ENCODE measurements at places on chromosomes 16 and 17.

DNA sequence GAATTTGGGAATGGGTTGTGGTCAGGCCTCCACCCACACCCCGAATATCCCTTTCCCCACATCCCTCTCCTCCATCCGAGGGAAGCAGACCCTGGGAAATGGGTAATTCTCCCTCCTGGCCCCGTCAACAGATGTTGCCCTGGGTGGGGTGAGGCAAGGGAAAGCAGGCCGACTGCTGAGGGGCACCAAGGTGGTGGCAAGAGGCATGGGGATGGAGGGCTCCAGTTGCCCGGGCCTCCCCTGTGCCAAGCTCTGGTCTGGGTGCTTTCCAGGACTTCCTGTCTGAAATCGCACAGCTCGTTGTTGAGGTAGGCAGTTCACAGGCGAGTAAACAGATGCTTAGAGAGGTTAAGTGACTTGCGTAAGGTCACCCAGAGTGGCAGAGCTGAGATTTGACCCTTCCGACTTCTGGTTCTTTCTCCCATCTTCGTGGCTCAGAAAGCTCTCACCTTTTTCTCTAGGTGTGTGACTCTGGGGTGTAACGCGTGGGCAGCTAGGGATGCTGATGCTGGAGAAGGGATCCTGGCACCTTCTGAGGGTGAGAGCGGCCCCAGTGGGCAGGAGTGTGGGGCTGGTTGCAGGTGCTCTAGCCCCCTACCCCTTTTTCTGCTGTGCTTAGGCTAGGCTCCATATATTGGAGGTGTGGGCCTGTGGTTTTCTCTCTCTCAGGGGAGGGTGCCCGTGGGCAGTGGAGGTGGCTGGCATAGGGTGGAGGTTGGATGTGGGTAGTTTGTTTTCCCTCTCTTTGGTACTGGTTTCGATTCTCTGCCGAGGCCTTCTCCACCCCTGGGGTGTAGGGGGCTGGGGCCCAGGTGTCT, 17.2 kb downstream of the RARA start:
- no peak for DNase-seq

- DNase-seq, result no peak
These were observed 30.9 kb upstream of the ZC3H18 start for GRCh38 chr16:88539261-88539651.

DNA sequence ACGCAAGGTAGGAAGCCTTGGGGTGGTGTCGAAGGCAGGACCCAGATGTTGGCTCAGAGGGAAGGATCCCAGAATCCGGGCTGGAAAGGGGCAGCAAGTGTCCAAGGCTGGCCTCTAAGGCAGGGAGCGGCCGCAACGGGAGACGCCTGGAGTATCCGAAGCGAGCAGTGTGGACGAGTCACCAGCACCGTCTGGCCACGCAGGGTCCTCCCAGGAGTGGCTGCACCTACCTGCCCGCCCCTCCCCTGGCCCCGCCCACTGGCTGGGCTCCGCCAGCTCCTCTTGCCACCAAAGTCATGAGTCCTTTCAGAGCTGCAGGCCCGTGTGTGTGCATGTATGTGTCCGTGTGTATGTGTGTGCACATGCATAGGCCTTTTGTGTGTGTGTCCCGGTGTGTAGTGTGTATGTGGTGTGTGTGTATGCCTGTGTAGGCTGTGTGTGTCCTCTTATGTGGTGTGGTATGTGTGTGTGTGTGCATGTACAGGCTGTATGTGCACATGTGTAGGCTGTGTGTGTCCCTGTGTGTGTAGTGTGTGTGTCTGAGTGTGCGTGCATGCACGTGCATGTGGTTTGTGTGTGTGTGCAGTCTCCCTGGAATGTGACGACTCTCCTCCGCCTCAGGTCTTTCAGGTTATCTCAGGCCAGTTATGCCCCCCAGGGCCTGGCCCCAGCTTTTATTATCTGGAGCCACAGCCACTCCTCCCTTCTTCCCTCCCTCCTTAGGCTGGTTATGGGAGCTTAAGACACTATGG, at the start of gene PRSS8:
Gene PRSS8, minus strand, starts transcription at position 193 of the 752 bp plus-strand sequence. CDS start 229 bp downstream, outside the sequence.
- no peak for DNase-seq

- peak; percentile 53 for DNase-seq
These were observed 6.4 kb downstream of the CYB561 start for GRCh38 chr17:63439687-63440086.

- no peak for DNase-seq
These were observed 106.8 kb downstream of the BRIP1 start for GRCh38 chr17:61756561-61756960.

DNA sequence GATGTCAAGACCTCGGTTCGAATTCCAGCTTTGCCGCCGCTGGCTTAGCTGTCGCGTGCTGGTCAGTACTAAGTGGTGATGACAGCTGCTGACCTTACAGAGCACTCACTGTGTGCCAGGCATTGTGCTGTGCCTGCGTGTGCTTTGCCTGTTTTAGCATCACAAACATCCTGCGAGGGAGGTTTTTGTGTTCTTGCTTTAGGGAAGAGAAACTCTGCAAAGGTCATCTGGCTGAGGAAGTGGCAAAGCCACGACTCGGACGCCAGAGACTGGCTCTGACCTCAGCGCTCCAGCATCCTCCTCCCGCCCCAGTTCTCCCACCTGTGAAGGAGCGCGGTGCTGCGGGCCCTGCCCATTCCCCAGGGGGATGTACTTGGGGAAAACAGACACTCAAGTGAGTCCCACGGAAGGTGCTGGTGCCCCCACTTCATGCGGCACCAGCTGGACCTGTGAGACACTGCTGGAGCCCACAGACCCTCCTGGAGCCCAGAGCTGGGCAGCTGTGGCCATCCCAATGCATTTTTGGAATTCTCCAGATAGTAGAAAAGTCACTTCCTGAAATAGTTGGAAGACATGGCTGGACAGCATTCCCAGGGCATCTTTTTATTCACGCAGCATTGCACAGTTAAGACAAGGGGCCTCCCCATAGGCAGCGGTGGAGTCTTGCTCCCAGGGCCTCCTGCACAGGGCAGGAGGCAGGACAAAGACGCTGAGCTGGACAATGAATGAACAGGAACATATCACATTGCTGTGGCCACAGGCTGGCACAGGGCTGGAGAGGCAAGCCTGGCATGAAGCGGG, 20.0 kb upstream of the HERPUD1 start:
- no peak for DNase-seq

- no peak for DNase-seq
These were observed 2.7 kb downstream of the TLCD1 start for GRCh38 chr17:28723159-28723835.

GRCh38 chr17:16511593-16511992, 19.6 kb upstream of the LRRC75A start:
- DNase-seq, result no peak

DNA sequence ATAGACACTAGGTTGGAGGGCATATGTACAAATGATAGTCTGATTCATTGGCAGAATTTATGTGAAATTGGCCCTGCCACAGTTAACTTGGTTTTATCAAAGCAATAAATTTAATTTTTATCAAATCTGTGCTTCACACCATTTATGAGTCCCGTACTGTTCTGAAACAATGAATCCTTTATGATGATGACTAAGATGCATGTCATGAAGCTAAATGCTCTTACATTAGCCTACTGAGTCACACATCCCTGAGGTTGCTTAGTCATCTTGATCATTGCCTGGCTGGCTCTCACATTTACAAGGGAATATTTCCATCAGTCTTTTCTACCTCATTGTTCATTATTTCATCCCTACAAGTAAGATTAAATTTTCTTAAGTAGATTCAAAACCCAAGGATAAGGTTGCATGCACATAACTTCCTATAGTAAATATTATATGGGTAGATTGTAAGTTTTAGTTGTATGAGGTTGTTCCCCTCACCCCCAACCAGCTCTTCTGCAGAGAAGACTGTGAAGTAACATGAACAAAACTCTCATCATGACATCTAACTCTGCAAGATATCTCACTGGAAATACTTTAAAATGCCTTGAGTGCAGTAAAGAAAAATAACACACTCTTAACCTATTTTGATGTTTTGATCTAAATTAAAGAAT, 170.7 kb downstream of the CYB561 start:
- DNase-seq, result peak; percentile 54

DNA sequence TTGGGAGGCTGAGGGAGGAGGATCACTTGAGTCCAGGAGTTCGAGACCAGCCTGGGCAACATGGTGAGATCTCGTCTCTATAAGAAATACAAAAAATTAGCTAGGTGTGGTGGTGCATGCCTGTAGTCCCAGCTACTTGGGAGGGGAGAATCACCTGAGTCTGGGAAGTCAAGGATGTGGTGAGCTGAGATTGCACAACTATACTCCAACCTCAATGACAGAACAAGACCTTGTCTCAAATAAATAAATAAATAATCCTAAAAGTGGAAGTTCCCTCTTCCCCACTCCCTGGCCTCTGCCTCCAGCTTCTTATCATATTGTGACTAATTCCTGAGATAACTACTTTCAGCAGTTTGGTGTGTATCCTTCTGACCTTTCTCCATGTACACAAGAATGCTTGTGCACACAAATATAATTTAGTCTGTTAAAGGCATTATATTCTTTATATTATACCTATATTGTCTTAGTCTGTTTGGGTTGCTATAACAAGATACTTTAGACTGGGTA, 23.5 kb upstream of the DNAJA2 start:
- no peak for DNase-seq

GRCh38 chr17:61209106-61209439, 190.6 kb upstream of the TBX2 start:
- no peak for DNase-seq

GRCh38 chr17:68613739-68614298, 12.7 kb upstream of the FAM20A start:
- peak; percentile 33 for DNase-seq

DNA sequence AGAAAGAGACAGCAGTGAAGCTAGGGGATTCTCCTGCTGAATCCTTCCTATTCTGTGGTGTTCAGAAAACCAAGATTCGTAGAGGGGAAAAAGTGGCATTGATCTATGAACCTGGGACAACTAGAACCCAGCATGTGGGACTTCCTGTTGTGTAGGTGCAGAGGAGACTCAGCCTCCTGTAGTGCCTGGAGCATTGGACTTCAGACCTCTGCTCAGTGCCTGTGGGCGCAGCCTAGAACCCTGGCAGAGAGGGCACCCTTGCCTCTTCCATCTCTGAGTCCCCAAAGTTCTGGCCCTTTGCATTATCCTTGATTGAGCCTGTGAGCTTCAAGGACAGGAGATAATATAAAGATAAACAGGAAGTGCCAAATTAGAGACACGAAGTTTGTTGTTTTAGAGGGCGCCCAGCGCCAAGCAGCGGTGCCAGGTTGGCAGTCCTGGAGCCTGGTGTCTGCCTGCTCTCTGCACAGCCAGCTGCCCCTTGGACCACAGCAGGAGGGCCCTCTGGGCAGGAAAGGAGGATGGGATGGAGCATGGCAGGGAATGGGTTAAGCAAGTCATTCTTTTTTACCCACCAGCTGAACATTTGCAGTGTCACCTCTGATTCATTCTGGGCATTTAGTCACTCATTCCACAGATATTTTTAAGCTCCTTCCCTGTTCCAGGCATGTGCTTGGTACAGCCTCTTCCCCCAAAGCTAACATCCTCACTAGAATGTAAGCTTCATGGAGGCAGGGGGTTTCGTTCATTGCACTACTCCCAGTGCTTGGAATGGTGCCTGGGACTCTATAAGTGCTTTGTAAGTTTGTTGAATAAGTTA, 11.9 kb upstream of the SP6 start:
- peak; percentile 13 for DNase-seq
